ENCODE measurements at places on chromosomes 5 and 9.

DNA sequence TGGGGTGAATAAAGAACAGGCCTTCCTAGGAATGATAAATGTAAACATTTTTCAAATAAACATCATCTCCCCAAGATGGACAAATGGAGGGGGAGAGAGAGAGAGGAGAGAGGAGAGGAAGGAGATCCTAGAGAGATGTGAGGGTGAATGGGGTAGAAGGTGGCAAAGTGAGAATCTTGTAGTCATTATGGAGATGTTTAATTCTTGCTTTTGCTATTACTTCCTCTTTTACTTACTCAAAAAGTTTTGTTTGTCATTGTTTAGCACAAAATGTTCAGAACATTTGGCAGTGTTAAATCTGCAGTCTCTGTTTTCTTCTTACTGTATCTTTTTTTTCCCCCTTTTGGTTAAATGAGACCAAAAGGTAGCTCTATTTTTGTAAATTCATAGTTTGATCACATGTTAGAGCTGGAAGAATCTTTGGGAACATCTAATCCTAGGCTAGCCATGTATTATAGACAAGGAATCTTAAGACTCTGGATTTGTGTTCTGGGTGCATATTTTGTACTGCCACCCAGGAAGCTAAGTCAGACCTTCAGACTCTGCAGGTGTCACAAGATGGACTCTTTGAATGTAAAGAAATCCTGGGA, 266.1 kb downstream of the NTRK2 start:
- DNase-seq: no peak

- no peak for DNase-seq
Observed at GRCh38 chr5:56054666-56055065, 59.9 kb upstream of the IL6ST start.

DNA sequence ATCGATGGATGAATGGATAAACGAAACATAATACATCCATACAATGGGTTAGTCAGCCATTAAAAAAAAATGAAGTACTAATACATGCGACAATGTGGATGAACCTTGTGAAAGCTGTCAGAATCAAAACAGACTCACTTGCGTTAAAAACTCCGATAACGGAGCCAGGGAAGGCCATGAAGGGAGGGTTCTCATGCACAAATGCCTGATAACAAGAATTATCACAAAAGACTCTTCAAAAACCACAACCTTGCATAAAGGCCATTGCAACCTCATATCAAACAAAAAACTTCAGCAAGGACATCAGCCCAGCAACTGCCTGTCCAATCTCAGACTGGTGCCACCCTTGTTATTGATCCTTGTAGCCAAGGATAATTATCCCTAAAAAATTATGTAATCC, 13.7 kb downstream of the ERMP1 start:
- peak; percentile 64 for DNase-seq

DNA sequence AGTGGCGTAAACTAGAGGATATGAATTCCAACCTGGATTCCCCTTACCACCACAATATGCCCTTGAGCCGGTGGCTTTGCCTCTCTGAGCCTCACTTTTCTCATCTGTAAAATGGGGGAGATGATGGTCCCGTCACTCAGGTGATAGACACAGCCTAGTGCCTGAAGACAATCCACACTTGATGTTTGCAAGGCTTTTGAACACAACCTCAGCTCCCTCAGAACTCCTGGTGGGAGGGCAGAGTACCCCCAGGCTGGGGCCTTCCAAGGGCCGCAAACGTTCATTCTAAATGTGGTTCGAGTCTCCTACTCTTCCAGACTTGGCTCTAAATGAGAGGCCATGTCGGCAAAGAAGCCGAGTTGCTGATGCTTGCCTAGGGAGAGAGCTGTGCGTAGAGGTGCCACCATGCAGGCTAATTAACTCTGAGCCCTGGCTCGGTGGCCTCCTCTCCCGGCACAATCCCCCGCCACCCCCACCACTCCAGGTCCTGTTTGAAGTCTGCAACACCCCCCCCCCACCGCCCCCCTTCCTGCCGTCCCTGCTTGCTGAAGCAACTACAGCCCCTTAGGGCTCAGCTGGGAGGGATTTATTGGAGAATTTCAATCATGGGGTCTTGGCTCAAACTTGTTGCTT, 97.7 kb upstream of the LMX1B start:
- no peak for DNase-seq

DNA sequence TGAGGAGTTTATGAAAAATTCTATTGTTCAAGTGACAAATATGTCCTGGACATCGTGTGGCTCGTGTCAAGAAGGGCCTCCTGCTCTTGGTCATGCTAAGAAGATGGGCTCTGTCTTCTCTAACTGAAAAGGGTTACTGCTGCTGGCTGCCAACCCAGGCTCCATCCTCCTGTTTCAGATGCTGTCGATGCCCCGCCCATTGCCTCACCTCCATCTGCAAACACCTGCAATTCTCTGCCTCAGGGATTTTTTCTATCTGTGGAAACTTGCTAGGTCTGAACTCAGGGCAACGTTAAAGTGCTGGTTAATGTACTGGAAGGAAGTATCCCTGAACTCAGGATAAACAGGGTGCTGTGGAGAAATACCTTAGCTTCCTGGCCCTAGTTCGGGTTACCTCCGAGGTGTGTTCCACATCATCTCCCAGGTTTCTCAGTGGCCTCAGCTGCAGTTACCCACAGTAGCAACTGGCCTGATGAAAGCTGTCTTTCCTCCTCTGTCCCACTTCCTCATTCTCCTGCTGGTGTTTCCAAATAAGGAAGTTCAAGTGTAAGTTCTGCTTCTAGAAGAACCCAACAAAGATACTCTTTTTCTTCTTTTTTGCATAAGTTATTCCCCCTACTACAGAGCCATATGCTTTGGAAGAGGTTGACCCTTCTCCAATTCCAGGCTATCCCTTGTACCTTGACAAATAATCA, 151.7 kb upstream of the SMIM23 start:
- DNase-seq: peak; percentile 64

GRCh38 chr5:66118304-66118703, 25.8 kb upstream of the SREK1 start:
- no peak for DNase-seq

DNA sequence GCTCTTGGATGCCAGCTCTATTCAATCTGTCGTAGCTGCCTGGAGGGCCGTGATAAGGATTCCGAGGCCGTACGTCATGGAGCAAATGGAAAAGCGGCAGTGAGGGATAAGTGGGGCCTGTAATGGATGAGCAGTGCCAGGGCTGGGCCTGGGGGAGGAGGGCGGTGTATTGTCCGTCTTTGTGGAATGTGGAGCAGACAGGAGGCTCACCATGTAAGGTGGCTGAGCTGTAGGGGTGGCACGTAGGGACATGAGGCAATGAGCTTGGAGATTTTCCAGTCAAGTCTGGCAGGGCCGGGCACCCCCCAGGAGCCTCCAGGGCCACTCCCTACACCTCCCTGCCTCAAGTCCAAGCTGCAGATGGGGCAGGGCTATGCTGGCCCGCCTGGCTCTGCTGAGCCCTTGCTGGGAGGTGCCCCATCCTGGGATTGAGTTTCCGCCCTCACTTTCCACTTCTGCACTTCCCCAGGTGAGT, 29.2 kb downstream of the NCS1 start:
- no peak for DNase-seq

DNA sequence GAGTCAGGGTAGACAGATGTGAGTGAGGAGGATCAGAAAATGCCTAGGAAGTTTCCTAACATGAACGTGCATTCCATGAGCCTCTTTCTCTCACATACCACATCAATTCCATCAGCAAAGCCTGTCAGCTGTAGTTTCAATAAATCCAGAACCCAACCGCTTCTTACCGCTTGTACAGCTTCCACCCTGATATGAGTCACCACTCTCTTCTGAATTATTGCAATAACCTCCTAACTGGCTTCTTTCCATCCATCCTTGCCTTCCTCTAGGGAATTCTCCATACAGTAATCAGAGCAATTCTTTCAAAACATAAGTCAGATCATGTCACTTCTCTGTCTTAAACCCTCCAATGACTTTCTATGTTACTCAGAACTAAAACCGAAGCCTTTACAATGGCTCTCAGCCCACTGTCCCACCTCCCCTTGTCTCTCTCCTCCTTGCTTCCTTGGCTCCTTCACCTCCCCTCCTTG, 8.1 kb upstream of the RAD23B start:
- DNase-seq: no peak

DNA sequence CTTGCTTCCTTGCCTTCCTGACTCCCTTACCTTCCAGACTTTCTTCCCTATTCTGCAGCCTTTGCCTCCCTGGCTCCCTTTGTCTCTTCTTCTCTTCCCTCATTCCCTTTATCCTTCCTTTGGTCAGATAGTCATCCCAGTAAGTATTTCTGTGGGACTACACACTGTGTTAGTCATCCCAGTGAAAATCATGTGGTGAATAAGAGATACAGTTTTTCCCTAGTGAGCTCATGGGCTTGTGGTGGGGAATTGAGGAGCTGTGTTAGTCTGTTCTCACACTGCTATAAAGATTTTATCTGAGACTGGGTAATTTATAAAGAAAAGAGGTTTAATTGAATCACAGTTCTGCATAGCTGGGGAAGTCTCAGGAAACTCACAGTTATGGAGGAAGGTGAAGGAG, 109.8 kb upstream of the EDIL3 start:
- DNase-seq: no peak

- no peak for DNase-seq
Observed at GRCh38 chr9:138067613-138068367, 190.2 kb downstream of the CACNA1B start.

- peak; percentile 74 for DNase-seq
Observed at GRCh38 chr5:173802670-173803165, 85.4 kb upstream of the CPEB4 start.

- DNase-seq: no peak
Observed at GRCh38 chr9:113566712-113567071, 103.2 kb downstream of the RGS3 start.

GRCh38 chr5:91182763-91183162, 200.4 kb downstream of the ARRDC3 start:
- peak; percentile 51 for DNase-seq

GRCh38 chr5:169670769-169671525, 33.9 kb downstream of the DOCK2 start:
- no peak for DNase-seq

DNA sequence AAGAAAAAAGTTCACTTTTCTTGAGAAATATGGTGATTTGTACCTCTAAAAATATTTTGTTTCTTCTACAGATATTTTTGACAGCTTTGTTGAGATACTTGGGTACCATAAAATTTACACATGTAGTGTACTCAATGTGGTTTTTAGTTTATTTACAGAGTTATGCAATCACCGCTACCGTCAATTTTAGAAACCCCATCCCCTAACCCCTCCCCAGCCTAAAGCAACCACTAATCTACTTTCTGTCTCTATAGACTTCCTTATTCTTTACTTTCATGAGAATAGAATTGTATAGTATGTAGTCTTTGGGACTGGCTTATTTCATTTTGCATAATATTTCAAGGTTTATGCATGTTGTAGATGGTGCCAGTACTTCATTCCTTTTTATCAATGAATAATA, 45.0 kb upstream of the TDRD7 start:
- DNase-seq: no peak

- peak; percentile 59 for DNase-seq
Observed at GRCh38 chr5:60978968-60979367, 34.0 kb downstream of the NDUFAF2 start.

DNA sequence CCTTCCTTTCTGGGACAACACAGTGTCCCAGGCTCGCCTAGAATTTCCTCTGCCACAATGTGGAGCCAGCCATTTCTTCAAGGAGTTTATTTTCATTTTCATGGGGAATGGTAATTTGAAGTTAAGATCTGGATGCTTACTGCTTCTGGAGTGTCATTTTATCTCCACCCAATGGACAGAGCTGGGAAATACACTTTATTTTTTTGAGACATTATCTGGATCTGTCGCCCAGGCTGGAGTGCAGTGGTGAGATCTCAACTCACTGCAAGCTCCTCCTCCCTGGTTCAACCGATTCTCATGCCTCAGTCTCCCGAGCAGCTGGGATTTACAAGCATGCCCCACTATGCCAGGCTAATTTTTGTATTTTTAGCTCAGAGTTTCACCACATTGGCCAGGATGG, 12.7 kb upstream of the THG1L start:
- peak; percentile 79 for DNase-seq

- no peak for DNase-seq
Observed at GRCh38 chr9:107759009-107759822, 269.6 kb upstream of the KLF4 start.

GRCh38 chr5:124446120-124446519, 300.3 kb downstream of the ZNF608 start:
- DNase-seq: no peak

- DNase-seq: no peak
Observed at GRCh38 chr5:143231416-143231815, 172.1 kb downstream of the NR3C1 start.

DNA sequence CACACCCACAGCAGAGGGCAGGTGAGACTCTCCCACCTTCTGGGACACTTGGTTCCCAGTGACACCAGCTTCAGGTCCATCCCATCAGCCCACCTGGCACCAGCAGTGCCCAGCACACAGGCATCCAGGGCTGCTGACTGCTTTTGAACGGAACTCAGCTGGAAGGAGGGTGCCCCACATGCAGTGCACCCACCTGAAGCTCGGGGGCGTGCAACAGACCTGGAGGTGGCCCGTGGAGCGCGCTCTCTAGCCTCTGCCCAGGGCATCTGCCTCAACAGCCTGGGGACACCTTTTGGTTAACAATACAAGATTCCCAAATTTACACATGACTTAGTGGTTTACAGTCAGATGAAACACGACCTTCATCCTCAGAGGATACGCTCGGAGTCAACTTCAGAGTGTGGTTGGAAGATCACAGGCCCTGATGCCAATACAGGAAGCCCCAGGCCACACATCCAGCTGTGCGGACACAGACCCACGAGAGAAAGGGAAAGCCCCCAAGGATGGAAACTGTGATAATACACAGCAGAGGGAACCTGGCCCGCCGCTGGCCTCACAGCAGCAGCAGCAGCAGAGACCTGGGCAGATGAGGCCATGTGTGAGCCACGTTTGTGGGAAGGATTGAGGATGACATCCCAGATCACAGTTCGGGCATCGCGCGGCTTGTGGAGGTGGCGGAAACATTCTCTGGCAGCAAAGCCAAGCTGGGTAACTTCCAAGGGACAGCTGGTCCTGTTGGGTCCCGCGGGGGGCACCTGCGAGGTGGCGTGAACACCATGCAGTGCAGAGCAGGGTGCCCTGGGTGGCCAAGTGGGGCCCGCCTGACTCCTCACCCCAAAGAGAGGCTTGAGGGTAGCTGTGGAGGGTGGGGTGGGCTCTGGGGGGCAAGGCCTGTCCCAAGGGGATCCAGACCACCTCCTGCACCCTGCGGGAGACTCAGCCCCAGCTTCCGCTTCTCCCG, 64.0 kb downstream of the SECISBP2 start:
- DNase-seq: no peak

DNA sequence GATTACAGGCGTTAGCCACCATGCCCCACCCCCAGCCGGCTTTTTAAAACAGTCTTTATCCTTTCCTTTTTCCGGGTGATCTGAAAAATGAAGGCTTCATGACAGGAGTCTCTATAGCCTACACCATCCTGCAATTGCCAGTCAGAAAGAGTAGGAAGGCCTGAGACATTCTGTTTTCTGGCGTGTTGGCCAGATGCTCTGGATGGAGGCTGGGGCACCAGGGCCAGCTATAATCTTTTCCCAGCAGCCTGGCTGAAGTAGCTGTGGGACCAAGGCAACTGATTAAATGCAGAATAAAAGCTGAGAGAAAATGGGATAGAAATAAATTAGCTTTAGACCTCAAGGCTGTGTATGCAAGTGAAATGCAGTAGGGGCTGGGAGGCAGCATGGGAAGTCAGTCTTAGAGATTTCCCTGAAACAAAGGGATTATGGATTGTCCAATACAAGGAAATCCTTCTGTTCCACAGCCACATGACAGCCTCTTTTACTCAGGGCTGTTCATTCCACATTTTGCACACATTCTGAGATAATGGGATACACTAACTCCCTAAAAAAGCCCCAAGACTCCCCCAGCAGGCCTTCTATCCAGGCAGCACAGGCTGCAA, 116.0 kb upstream of the LRRTM2 start:
- no peak for DNase-seq

GRCh38 chr9:131868766-131869165, 128.9 kb upstream of the RAPGEF1 start:
- DNase-seq: no peak
